ENCODE measurements at places on chromosomes 1 and 21.

DNA sequence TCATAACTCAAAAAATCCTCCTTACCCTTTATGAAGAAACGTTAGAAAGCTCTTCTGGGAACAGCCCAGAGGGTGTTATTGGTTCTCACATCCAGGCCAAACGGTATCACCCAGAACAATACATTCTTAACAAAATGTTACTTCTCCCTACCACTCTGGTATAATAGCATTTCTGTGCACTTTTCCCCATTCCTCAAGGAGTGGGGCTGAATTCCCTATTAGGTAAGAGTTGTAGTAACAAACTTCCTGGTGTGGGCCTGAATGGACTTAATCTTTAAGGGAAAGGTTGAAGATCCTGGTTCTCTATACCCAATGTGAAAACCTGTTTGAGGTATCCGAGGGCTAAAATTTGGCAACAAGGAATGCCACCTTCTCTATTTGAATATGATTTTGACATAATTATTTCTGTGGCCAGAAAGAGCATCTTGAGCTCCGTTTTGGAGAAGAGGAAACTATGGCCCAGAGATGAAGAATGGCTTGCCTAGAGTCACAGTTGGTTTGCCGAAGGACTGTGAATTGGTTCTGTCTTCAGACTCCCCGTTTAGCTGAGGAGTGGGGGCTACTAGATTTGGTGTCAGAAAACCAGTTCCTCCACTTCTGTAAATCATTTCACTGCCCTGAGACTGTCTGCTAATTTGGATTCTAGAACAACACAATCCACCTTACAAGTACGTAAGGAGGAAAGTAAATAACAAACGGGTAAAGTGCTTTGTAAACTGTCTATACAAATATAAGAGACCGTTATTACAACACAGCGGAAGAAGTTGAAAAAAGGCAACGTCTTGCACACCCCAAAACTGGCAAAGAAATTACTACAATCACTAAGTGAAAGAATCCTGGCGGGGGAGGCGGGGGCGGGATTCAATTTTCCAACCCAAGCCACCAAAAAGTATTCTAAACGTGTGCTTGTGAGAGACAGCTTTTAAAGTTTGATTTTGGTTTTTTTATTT lies 2.3 kb downstream of the ANP32E start:
- no peak for DNase-seq

DNA sequence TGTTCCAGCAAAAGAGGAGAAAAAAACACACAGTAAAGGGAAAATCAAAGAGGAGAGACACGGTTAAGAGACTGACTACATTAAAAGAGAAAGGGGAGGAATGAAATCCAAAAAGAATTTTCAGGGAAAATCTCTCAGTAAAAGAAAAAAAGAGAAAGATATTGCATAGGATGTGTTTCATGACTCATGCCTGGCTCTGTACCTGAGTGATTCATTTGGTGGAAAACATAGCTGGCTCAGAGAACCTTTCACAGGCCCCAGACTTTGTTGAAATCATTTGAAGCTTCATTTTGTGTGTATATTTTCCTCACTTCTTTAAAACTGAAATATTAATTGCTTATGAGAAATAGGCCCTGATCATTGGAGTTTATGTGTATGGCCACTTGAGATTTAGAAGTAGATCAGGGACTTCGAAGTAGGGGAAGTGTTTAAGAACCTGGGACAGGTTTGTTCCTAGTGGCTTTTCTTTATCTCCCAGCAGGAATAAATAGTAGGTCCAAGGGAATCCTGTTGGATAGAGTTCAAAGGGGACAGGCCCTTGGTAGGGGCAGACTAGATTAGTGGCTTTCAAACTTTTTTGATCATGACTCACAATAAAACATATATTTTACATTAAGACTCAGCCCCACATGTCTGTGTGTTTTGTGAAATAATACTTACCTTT lies 239.1 kb upstream of the SGIP1 start:
- no peak for DNase-seq

DNA sequence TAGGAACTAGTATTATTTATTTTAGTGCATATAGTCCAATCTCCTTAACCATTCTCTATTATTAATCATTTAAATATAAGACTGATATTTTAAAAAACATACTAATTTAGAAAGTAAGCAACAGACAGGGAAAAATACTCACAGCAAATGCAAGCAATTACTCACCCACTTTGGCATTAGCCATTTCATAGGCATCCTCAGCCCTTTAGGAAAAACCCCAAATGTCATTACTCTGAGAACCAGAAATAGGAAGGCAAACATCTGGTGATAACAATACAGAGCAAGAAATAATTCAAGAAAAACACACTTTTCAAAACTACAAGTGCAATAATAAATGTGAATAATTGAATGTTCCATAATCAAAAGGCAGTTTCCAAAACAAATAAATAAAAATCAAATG lies 545.1 kb downstream of the PLPP3 start:
- DNase-seq = no peak

DNA sequence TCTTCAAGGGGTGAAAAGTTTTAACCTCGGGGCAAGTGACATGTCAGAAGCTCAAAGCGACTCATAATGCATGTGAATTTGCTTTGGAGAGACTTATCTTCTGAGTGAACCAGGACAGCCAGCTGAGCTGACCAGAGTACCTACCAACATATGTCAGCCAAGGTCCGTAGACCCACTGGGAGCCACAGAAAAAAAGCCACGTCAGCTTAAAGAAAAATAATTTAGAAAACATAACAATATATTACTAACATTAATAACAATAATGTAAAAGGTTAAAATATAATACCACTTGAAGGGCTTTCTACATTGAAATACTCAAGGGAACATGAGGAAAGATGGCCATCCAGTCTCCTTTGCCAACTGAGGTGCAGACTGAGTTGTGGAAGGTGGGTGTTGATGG lies 6.9 kb downstream of the PEX19 start:
- DNase-seq = no peak

DNA sequence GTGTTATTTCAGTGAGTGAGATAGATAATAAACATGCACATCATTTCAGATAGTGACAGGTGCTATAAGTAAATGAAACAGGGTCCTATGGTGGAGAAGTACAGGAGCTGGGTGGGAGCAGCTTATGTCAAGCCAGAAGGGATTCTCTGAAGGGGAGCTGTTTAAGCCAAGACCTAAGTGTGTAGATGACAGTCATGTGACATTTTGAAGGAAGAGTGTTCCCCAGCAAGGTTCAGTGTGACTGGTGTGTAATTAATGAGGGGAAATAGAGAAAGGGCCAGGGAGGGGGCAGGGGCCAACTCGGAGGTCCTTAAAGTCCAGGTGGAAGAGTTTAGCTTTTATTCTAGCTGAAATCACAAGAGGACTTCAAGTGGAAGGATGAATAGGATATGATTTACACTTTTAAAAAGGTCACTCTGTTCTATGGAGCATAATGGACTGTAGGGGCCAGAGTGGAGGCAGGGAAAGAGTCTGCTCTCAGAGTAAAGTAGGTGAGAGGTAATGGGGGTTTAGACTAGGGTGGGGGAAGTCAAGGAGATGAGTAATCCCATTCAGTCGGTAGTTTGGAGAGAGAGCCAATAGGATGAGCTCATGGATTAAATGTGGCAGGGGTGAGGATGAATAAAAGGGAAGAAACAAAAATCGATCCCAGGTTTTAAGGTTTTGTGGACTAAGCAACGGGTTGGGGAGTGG lies 243.1 kb downstream of the CACNA1E start:
- no peak for DNase-seq

DNA sequence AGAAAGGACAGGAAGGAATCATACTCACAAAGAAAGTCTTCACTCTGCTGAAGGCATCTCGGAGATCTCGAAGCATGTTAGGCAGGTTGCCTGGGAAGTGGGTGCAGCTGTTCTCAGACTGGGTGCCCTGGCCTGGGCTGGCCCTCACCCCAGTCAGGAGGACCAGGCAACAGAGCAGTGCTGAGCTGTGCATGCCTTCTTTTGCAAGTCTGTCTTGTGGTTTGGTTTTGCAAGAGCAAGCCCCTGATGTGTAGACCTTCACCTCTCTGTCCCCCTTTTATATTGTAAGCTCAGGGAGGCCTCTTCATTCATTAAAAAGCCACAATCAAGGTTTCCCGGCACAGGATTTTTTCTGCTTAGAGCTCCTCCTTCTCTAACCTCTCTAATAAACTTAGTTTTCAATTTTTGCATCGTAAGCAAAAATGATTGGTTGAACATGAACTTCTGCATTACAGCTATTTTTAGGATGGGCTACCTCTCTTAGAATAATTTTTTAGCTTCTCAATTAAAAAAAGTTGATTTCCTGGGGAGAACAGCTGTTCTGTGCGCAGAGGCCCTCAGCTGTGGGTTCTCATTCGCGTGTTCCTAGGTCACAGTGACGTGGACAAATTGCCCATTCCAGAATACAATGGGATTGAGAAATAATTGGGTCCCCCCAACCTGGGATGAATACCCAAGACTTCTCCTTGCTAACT lies at the start of gene IL10:
Gene IL10, minus strand, starts transcription at position 252 of the 695 bp plus-strand sequence. Its CDS starts 59 bp downstream, at position 193.
- peak; percentile 31 for DNase-seq

GRCh38 chr21:42460391-42461184 lies 35.4 kb downstream of the RSPH1 start:
- DNase-seq = no peak

- no peak for DNase-seq
These were observed 12.4 kb upstream of the UHMK1 start for GRCh38 chr1:162485236-162485635.

- no peak for DNase-seq
These were observed 616.3 kb downstream of the PLA2G4A start for GRCh38 chr1:187445066-187445465.

GRCh38 chr1:204723131-204723787 lies 37.7 kb upstream of the LRRN2 start:
- DNase-seq = peak; percentile 75

DNA sequence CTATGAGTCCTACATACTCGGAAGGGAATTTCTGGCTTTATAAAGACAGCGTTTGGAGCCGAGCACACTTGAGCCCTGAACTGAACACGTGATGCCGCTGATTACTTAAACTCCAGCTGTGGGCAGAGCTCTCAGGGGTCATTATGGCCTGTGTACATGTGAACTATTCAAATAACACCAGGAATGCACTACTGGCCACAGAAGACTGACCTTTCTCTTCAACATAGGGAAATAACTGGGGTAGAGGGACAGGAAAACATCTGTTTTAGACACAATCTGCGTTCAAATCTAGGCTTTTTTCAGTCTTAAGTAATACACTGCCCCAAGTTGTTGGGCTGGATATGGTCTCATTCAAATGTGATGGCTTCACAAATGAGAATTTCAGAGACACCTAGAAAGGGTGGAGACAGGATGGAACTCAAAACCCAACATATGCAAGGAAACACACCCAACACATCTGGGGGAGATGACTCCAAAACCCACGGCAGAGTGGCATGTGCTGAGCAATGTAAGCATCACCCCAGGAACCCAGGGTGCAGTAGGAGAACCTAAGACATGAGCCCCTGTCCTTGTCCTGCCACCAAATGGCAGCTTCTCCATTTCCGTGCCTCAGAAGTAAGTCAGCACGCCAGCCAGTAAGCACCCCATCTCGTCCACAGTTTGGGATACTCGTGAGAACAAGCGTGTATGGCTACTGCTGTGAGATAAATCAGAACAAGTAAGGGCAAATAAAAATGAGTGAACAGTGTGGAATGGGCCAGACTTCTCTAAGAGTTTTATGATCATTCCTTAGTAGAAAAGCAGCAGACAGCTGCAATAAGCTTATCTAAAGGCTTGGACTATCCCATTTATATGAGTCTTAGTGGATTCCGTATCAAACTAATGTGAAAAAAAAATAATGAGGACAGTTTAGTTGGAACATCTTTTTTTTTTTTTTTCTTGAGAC lies 24.9 kb downstream of the NID1 start:
- no peak for DNase-seq

- no peak for DNase-seq
These were observed 7.4 kb downstream of the PLEKHM2 start for GRCh38 chr1:15691434-15692032.

DNA sequence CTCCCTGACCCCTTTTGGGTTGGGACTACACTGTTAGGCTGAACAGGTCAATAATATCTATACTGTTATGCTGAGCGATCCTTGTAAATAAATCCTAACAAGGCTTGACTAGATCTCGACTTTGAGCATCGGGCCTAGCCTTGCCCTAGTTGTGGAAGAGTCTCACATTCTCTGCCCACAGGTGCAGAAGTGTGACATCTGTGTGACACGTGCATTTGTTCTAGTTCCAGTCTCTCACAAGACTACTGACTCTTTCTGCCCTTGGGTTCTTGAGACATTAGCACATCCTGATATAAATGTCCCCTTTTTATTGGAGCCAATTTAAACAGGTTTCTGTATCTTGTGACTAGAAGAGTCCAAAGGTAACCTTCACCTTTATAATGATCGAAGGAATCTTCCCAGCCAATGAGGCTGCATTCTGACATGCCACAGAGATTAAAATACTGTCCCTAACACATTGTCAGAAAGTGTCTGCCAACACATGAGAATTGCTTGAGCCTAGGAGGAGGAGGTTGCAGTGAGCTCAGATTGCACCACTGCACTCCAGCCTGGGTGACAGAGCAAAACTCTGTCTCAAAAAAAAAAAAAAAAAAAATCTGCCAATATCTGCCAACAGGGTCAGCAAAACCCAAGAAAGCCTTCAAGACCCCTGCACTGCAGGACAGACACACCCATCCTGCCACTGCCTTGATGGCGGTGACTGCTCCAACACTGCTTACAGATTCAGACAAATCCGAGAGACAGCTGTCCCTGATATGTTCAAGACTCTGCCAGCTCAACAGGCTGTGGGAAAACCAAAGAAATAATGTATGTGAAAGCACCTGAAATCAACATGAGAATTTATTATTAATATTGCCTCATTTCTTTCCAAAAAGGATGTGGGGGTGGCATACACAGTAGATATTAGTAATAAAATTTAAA lies 56.5 kb upstream of the PSEN2 start:
- DNase-seq = no peak

DNA sequence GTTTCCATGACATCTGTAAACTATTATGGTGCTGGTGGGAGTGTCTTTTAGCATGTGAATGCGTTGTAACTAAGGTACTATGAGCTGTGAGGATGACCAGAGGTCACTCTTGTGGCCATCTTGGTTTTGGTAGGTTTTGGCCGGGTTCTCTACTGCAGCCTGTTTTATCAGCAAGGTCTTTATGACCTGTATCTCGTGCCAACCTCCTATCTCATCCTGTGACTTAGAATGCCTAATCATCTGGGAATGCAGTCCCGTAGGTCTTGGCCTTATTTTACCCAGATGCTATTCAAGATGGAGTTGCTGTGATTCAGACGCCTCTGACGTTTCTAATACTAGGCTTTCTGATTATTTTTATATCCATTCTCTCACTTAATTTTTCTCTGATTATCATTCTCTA lies 9.4 kb downstream of the NCAM2 start:
- no peak for DNase-seq

DNA sequence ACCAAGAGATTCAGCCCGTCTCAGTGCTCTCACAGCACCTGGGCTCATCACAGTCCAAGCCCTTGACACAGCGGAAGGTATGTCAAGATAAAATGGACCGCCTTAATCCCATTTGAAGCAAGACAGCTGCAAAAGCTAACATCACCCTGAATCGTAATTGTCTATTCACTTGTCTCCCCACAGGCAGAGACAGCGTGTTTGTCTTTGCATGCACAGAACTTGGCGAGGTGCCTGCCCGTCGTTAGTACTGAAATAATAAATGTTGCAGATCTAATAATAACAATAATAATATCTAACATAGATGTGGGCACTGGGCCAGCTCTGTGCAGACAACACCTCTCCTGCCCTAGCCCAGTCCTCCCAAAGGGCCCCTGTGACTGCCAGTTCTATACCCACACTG lies 271.7 kb downstream of the NPHP4 start:
- no peak for DNase-seq

- DNase-seq = no peak
These were observed 10.7 kb downstream of the LEPR start for GRCh38 chr1:65431111-65431705.

GRCh38 chr1:114703242-114703641 lies 7.9 kb upstream of the AMPD1 start:
- DNase-seq = no peak

- DNase-seq = no peak
These were observed 5.7 kb upstream of the MOB3C start for GRCh38 chr1:46622344-46622743.

Measured in C1 segment of cervical spinal cord (tissue), 14 donors.